DMS79 (cell line): ENCODE measurements at places on chromosomes 5 and 9.

DNA sequence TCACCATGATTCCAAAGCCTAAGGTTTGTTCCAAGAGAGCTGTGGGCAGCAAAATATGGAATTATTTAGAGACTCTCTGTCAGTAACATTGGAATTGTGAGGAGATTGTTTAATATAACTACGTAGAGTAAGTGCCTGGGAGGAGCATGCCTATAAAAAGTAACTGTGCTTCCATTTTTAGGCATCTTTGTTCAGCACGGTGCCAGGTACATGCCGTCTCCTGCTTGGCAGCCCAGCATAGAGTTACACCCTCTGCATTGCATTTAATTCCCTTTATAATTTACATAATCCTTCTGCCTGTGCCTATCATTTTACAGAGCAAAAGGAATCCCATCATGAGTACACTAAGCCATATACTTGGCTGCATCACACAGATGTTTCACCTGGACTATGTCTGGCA, 32.1 kb upstream of the ALDH1A1 start:
- no peak for DNase-seq

DNA sequence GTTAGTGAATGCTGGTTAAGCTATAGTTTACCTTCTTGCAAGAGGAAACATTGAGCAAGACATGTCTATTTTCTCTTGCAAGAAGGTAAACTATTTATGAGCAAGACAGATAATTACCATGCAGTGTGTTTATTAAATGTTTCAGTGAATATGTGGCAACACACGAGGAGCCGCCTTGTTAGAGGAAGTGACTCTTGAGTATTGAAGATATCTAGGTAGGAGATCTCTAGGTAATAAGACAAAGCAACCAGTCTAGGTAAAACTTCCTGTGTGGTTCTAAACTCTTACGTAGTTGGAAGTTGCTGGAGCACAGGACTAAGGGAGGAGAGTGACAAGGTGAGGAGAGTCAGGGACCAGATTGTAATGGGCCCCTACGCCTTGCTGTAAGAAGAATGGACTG, 16.8 kb downstream of the SKP2 start:
- no peak for DNase-seq

GRCh38 chr5:151126199-151126645, 31.4 kb downstream of the ANXA6 start:
- DNase-seq, result no peak

DNA sequence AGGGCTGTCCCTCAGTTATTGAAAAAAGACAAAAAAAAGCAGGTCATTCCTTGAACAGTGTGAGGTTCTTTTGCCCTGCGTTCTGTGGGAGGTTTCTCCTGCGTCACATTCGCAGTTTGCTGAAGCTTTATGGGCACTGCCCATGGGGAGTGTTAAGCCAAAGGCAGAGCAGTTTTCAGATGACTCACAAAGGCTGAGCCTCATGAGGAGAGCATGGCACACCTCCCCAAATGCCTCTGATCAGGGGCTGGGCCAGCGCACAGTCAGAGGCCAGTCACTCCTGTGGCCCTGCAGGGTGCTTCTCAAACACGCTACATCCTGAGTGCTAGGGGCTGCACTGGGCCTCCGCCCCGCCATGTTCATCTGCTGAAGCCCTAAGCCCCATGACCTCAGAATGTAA, 38.4 kb downstream of the IRX1 start:
- no peak for DNase-seq

GRCh38 chr9:136854113-136854841, 2.1 kb downstream of the MAMDC4 start:
- no peak for DNase-seq

DNA sequence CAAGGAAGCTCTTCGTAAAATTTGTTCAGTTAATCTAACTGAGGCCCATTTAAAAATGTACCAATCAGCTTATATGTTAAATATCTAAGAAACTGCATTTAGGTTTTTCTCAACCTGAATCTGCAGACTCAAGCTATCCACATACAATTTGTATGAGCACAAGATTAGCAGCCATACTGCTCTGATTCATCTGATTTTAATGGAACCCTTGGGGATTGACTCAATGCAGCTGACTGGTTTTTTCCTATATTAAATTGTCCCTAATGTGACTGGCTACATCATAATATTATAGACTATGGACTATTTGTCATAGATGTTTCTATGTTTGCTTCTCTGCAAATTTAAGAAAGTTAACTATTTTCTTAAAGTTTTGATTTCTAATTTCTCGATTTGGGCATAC, 451.0 kb upstream of the TUSC1 start:
- no peak for DNase-seq

DNA sequence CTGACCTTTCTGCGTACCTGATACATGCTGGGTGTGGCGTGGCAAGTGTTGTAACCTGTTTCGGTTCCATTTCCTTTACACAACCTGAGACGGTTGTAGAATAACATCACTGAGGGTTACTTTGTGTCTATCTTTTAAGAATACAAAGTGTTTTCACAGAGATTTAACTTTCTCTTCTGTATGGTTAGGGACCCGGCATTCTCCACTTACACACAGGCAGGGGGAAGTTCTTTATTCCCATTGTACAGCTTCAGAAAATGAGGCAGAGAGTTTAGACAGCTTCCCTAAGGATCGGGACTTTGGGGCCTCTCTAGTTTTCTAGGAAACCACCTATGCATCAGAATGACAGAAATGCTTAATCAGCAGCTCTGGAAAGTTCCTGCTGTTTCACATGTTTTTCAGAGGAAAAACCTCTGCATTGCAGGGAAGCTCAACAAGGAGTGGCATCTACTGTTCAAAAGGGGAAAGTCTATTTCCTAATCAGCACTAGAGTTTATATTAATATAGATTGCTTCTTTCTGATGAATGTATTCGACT, 41.3 kb downstream of the CAST start:
- no peak for DNase-seq

DNA sequence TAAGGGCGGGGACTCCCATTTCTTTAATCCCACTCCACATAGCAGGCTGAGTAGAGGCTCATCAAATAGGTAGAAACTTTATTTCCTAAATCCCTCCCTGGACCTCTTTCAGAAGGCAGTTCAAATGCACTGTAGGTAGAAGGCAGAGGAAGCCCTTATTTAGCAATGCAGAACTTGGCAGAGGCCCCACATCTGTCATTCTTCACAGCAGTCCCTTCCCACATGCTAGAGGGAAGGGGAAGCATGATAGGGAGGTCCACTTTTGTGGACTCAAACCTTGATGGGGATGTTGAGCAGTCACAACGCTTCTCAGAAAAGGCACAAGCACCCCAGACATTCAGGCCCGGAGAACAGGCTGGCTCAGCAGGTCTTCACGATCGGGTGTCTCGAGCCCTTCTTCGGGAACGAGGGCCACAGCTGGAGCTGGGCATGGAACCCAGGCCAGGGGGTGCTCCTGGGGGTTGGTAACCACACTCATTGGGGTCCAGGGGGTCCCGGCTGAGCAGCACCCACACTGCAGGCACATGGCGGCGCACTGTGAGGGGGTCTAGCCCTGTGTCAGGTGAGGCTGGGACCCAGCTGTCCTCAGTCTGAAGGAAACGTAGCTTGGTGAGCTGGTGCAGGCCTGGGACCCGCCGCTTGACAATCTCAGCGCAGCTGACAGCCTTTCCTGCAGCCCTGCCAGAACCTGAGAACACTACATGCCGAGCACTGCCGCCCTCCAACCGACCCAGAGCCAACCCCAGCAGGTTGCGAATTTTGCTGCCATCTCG, 1.3 kb downstream of the RPP25L start:
- DNase-seq, result no peak

- no peak for DNase-seq
Measured at GRCh38 chr9:20331095-20331685, 291.1 kb downstream of the MLLT3 start.

DNA sequence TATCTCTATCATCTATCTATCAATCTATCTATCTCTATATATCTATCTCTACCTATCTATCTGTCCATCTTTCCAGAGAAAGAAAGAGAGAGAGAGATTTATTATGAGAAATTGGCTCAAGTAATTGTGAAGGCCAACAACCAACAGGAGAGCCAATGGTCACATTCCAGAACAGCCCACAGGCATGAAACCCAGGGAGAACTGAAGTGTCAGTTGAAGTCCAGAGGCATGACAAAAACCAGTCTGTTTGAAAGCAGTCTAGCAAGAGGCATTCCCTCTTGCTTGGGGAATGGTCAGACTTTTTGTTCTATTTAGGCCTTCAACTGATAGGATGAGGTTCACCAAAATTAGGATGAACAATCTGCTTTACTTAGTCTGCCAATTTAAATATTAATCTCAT, 87.6 kb upstream of the PLCXD3 start:
- no peak for DNase-seq

DNA sequence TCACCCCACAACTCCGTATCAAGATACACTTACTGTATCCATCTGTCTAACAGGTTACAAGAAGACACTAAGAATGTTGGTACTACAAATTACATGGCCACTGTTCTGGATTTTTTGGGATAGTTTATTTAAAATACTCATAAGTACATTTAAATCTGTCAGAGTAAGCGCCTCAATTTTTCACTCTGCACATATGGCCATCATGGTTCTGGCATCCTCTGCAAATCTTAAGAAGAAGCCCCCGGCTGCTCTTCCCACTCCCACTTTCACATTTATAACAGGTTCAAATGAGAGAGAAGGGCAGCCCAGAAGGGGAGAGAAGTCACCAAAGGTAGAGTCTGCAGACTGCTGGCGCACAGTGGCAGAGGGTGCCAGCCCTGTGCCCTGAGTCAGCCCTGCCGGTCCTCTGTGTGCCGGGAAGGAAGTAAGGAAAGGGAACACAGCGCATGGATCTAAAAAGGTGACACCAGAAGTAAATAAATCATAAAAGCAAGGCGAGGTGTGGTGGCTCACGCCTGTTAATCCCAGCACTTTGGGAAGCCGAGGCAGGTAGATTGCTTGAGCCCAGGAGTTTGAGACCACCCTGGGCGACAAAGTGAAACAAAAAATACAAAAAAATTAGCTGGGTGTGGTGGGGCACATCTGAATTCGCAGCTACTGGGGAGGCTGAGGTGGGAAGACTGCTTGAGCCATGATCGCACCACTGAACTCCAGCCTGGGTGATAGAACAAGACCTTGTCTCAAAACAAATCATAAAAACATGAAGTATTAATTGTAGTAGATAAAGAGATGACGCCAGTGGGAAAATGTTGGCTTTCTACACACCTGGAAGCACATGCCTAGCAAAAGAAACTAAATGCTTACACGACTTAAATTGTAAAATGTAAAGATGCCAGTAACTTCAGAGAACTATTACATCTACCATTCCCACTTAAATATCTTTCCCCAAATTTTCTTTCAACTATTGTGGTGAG, 30.0 kb downstream of the RNF130 start:
- DNase-seq, result no peak

DNA sequence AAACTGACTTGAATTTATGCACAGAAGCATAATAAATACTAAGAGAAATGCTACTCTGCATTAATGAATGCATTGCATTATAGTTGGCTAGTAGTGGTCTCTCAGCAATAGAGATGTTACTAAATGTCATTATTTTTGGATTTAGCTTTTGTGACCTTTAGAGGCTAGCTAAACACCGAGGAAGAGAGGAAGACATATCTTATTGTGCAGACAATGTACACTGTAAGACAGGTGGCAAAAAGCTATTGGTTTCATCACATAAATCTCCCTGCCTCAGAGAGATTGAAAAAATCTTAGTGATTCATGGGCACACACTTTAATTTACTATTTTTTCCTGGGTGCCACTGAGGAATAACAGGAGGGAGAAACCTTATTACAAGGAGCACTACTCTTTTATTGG, 435.9 kb downstream of the TMEM232 start:
- DNase-seq, result no peak

GRCh38 chr5:3309538-3309937, 286.1 kb upstream of the IRX1 start:
- DNase-seq, result no peak

GRCh38 chr5:155252717-155253116, 239.2 kb downstream of the KIF4B start:
- no peak for DNase-seq

DNA sequence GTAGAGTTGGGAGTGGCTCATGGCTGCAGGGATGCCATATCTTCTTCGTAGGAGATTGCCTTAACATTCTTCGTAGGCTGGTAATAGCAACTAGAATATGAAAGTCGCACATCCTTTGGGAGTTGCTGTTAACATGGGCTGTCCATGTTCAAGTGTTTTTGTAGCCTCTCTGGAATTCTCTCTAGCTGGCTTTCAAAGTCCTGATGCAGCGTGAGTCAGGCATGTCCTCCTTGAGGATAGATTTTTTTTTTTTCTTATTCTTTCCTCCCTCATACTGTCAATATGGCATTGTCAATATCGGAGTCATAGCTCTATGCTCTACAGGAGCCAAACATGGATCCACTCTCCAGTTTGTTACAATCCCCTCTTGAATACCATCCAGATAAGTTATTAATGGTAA, 494.8 kb upstream of the WWC1 start:
- no peak for DNase-seq

GRCh38 chr9:86246752-86247161, 12.7 kb downstream of the C9orf153 start:
- no peak for DNase-seq

DNA sequence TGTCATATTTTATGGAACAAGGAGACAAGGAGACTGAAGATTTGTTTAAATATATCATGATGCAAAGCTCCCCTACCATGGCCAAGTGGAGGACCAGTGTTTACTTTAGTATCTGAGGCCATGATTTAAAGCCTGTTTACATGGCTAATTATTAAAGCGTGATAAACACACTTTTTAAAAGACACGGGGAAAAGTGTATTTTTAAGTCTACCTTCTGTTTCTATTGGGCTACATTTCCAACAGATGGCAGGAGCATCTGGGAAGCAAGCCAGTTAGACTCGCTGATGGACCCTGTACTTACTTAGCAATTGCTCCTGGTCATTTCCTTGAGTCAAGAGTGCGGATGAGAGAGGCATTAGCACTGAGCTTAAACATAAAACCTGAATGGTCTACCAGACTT, 480.3 kb upstream of the SEMA6A start:
- DNase-seq, result peak; percentile 50

DNA sequence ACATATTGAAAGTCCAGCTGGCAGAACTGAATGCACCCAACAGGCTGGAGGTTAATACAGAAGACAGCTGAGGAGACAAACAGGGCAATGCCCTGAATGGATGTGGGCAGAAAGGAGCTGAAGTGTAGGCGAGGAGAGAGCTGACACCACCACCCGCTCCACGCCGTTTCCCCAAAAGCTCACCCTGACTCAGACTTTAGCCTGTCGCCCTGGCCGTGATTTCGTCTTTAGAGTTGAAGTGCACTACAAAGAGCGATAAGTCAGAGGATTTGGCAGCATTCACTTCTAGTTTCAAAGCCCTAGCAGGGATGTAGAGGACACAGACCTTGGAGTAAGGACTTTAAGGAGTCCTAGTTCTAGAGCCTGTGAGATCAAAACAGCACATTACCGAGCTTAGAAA, 2.2 kb upstream of the ERAP1 start:
- no peak for DNase-seq

- no peak for DNase-seq
Measured at GRCh38 chr5:29309359-29309758, 1884.1 kb upstream of the CDH6 start.
